Urinary bladder (tissue), 4 donors: ENCODE measurements at places on chromosomes 3 and 15.

DNA sequence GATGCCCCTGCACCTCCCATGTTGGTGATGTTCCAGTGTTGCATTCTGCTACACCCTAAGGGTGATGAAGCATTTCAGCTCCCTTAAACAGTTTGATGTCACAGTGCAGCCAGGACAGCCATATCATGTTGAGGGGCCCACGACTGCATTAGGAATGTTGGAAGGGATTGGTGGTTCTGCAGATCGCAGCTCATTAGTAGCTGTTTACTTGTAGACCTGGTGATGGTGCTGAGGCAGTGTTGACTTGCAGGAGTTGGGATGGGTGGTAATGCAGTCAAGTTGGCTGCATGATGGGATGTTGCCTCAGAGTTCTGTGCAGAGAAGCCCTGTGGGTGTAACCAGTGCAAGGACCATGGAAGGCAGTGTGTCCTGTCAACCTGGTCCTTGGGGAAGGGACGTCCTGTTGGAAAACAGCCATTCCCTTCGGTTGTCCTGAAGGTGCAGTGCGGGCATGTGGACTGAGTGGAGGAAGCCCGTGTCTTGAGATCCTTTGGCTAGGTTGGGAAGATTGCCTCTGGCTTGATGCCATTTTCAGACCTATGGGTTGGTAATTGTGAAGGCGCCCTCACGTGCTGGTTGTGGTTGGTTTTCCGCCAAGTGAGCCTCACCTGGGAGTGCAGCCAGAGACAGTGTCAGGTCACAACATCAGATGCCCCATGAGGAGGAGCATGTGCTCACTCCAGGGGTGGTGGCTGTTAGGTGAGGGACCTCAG lies 100.7 kb downstream of the SNRPN start:
- no peak for DNase-seq

GRCh38 chr3:39413691-39414420 lies 7.3 kb downstream of the RPSA start:
- no peak for DNase-seq

- no peak for DNase-seq
These were observed 129.1 kb downstream of the MECOM start for GRCh38 chr3:169534439-169534838.

DNA sequence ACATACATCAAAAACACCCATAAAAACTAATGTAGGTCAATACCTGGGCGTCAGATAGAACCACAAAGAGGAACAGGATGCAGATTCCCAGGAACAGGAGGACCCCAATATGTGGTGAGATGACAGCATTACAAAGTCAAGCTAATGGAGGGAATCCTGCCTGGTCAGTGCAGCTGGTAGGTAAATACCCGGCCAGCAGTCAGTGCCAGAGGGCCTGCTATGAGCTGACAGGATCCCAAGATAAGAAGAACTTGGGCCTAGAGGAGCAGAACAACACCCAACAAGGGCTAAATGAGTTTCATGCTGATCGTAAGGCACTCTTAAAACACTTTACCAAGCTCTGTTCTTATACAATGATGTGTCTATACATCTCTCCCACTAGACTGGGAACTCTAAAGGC lies 61.2 kb upstream of the KCNMB2 start:
- no peak for DNase-seq

DNA sequence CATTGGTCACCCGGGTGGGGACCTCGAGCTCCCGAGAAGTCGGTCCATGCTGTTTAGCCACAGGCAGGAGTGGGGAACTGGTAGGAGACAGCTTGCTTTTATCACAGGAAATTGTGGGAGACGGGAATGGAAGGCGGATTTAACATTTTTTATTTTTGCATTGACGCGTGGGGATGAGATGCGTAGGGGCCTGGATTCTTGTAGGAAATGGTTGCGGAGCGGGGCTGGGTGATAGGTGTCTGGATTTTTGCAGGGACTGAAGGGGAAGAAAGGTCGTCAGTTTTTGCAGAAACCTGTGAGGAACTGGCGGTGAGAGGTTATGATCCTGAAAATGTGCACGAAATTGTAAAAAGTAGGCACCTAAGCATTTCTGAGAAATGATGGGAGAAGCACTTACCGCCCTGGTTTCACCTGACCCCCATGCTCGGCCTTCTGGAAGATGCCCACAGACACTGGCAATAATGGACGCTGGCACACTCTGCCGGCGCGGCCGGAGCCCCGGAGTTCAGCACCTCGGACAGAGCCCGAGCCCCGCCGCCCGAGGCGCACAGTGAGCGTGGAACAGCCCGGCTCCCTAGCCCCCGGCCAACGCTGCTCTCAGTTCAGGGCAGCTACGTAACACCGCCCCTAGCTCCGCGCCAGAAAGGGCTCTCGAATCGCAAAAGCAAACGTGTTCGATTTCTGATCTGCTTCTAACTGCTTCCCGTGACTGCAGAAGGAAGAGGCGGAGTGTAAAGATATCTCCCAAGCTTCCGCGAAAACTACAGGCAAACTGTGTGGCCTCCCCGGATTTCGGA lies 928 bp downstream of the ANKRD34C start:
- no peak for DNase-seq

- no peak for DNase-seq
These were observed 68.0 kb upstream of the XCR1 start for GRCh38 chr3:46095307-46095706.
